ENCODE measurements at places on chromosomes 1 and 21. TPM values are rescaled to one million over a fixed set of nuclear protein-coding genes. Genes with fewer than 3 reads are reported as not detected.
A peak's percentile ranks its signal among the peaks of the same experiment; 100 is the strongest.

DNA sequence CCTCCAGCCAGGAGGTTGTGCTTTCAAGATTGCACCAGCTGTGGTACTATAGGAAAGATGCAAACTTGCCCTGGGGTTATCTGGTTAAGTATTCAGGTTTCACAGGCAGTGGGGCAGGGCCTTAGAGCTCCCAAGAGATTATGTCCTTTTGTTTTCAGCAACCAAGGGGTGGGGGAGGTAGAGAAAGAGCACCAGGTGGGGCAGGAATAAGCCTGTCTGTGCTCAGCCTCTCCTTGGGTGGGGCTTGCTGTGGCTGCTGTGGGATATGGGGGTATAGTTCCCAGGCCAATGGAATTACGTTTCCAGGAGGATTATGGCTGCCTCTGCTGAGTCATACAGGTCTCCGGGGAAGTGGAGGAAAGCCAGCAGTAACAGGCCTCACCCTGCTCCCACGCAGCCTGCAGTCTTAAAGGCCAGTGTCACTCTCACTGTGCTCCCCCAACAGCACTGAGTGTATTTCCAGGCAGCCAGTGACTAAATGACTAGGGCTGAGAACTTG is 508.6 kb downstream of the RWDD3 start:
- no peak for DNase-seq

GRCh38 chr21:42360317-42360716 is 6.0 kb downstream of the TFF1 start:
- DNase-seq, result no peak

DNA sequence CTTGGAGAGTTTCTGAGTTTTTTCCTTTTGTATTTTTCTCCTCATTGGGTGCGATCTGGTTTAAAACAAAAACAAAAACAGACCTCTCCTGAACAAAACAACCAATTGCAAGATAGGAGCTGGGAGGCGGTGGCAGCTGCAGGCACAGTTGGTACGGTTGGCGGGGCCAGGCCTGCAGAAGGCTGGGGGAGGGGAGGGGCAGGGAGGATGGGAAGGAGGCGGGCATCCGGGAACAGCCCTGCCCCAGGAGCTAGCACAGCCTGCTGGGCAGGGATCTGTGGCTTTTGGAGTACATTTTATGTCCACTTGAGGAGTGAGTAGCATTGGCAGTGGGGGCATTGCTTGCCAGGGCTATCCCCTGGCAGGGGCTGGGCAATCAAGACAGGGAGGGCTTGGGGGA is 5.2 kb downstream of the CAPN9 start:
- peak; percentile 74 for DNase-seq

DNA sequence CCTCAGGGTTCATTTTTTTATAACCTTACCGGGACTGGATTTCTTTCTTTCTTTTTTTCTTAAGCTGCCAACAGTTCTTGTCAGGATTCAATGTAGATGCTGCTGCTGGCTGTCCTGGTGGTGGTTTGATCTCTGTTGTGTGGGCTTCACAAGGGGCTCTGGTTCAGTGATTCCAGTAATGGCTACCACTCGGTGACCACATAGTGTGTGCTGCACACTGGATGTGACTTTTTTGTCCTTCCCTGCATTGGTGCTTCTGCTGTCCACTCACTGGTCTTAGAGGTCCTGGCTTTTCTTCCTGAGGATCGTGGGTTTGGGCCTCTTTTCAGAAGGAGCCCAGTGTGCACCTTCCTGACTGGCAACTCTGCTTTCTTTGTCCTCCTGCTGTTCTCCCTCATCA is 18.5 kb downstream of the KCNK1 start:
- no peak for DNase-seq

Gene NHLH2
- polyA plus RNA-seq, result not detected

DNA sequence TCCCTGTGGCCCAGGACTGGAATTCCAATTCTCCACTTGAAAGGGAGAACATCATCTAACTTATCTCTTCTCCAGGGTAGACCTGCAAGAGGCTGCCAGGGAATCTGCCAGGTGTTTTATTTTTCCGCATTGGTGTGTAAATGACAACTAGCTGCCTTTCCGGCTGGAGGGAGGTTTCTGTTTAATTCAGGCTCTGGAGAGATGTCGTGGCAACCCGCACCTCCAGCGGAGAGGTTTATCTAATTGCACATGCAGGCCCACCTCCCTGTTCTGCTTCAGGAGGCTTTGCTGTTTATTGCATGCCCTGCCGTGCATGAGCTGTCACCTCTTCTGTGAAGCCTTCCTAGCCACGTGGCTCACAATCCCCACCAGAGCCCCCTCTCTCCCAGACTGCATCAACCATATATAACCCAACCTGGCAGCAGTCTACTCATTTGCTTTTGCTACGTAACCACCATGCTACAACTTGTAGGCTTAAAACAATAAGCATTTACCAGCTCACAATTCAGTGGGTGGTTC is 151.6 kb downstream of the C1orf94 start:
- DNase-seq, result peak; percentile 8

DNA sequence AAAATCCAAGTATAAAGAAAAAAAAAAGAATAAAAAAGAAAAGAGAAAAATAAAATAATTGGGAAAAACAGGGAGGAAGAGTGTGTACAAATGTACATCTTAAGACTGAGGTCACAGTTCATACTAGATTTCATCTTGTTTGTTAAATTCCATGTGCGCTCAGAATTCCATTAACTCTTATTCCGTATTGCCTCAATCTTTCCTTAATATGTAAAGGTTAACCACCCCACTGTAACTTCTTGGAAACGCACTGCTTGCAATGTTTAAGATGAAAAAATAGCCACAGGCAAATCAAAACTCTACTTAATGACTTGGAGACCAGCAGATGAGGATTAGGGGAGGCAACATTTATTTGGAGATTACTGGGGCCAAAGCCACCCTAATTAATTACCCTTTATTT is 23.9 kb upstream of the KCNE1 start:
- no peak for DNase-seq

DNA sequence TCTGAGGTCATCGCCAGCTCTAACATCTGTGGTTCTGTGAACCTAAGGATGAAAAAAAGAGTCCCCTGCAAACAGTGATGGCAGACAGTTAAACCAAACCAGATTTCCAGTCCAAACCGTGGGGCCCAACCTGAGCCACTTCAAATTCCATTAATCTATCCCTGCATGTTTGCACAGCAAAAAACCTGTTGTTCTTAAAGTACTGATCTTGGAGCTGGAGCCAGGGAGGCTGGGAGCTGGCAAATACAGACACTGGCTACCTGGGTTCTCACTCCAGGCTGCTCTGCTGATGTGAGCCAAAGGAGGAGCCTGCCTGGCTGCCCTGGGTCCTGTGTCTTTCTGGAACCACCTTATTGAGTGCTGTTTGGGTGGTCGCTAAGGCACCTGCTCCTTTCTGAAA is 16.4 kb downstream of the LDLRAD1 start:
- DNase-seq, result no peak

All from renal pelvis (tissue), 12 donors.